Femur (tissue), 1 donor: ENCODE measurements at places on chromosomes 12 and 14.

GRCh38 chr12:114395755-114396152 lies 10.2 kb downstream of the TBX5 start:
- no peak for DNase-seq

DNA sequence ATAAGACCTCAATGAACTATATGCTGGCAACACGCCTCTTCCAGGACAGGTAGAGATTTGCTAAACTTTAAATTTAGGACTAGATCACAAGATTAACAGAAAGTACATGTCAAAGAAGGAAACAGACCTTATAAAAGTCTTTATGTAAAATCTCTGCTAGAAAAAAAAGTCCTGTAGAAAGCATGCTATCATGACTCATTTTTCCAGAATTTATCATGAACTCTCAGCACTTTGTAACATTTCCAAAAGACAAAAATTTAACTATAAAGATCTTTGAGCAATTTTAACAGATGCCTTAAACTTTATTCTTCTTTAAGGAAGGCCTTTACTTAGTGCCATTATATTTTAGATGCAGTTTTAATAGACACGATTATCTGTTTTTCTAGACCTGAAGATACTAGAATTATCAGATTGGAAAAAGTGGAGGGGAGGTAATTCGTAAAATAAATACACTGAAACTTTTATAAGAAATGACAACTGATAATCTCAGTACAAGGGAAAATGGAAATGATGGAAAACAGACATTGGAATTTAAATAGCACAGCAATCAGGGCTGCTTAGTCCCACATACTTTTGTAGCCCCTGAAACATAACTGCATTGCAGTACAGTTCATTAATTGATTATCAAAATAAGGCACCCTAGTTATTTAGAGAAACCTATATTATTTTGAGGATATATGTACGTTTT lies 92.0 kb downstream of the TTLL5 start:
- no peak for DNase-seq

DNA sequence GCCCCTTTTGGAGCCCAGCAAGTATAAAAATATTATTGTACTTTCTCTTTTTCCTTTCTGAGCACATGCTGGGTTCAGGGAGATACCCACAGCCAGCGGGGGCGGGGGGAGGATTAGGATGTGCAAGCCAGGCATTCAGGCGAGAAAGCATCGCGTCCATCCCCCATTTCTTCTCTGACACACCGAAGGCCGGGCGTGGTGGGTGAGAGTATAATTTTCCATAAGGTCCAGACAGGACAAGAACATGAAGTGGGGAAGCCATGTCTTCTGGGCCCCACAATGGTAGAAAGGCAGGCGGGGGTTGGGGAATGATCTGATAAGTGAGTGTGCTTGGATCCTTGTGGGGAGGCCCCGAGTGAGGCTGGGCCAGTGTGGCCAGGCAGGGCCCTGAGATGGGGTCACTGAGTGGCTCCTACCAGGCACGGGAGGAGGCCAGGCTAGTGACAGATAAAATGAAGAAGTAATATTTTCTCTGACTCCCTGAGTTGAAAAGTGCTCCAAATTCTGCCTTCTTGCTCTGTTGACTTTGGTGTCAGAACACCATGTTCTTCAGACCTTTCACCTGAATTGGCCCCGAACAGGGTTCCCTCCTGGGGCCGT lies 10.7 kb upstream of the LRTM2 start:
- no peak for DNase-seq

DNA sequence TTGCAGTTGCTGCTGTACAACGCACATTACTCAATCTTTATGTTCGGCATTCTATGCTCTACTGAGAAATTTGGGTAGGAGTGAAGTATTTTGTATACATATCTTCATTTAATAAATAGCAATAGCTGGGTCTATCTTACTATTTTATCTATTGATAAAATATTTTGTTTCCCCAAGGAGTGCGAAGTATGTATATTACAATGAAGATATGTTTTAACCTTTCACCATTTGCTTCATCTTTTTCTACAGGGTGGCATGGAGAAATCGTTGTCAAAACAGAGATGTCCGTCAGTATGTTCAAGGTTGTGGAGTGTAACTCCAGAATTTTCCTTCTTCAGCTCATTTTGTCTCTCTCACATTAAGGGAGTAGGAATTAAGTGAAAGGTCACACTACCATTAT lies 4.7 kb downstream of the LYZ start:
- DNase-seq: no peak

DNA sequence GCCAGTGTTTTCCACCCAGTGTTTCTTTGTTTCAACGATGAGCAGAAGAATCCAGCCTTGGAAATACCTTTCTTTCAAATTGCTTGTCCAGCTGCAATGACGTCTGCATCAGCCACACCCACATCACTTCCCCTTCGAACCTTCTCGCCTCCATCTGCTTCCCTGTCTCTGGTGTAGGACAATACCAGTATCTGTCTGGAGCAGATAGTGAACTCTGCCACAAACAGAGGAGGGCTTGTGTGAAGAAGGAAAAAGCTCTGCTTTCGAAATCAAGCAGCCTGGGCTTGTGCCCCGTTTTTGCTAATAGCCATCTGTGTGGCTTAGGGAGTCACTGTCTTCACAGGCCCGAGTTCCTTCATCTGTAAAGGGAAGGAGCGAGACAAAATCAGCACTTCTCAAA lies 415.4 kb downstream of the ZFP36L1 start:
- peak; percentile 76 for DNase-seq

DNA sequence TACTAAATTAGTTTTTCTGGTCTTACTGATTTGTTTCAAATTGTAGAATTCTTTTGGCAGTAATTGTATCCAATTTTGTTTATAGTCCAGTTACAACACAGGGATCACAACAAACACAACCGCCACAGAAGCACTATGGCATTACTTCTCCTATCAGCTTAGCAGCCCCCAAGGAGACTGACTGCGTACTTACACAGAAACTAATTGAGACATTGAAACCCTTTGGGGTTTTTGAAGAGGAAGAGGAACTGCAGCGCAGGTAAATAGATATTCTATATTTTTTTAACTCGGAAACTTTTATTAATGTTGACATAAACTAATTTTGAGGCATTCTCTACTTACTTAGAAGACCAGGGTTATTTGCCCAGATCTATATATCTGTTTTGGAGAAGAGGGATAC lies 17.8 kb downstream of the PAPOLA start:
- DNase-seq: no peak

DNA sequence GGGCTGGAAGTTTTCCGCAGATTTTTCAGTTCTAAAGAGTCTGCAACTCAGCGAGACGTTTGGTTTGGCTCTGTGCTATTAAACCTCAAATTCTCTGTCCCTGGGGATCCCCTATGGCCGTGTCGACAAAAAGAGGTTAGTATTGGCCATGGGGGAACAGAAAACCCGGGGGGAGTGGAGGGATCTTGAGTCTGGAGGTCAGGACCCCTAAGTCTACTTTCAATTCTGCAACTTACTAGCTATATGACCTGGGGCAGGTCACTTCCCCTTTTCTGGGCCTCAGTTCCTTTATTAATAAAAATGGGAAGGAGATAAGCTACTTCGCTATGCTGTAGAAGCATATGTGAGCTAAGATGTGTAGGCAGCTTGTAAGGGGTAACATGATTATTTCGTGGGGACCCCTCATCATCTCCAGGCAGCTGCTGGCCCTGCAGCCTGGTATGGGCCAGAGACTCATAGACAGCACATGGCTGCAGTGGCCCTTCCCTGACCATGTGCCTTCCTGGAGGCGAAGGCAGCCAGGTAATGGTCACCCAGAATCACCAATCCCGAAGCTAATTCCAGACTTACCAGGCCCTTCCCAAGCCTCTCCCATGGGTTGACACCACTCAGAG lies 8.6 kb downstream of the ASB2 start:
- DNase-seq: no peak

- no peak for DNase-seq
These were observed 57.2 kb downstream of the LRRC74A start for GRCh38 chr14:76883447-76883846.

GRCh38 chr14:44490966-44491365 lies 16.1 kb downstream of the FSCB start:
- DNase-seq: no peak

DNA sequence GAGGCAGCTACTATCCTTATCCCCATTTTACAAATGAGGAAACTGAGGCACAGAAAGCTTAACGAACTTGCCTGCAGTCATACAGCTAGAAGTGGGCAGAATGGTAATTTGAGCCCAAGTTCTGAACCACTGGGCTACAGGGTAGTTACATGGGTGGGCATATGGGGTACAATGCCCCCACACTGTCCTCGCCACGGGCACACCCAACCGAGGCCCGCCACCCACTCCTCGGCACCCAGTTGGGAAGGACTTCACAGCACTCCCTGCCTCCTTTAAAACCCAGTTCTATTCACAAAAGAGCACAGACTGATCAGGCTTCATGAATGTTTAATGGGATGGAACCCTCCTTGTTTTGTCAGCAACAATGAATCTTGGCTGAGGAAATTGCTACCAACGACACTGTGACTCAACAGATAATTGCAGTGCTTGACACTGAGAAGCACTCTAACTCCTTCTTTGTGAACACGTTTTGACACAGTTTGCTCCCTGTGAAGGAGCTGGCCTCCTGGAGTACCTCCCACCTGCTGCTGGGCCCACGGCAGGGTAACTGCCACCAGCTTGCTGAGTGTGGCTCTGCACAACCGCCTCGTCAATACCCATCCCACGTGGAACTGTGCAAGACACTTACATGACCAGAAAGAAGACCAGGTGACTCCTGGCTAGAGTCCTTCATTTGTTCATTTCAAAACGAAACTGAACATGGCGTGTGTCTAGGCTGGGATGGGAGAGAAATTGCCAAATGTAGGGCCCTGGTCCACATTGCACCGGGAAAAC lies 63.5 kb downstream of the CLMN start:
- peak; percentile 4 for DNase-seq

- no peak for DNase-seq
These were observed 17.1 kb upstream of the SP7 start for GRCh38 chr12:53353257-53353655.

- DNase-seq: no peak
These were observed 40.3 kb downstream of the CIT start for GRCh38 chr12:119836781-119837180.

DNA sequence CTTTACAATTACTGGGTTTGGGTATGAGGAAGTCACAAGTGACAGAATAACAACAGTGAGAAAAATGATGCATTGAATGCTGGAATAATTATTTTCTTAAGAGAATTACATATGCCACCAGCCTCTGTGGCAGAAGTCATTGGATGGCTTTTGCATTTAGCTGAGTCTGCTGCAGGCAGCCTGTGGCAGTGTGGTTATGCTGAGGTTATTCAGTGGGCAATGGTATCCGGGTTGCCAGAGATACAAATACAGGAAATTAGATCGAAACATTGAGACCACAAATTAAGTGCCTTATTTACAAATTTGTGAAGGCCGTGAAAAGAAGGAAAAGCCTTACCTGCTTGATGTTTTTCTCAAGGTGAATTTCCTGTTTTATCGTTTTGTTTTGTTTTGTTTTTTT lies 1050.0 kb downstream of the GALC start:
- no peak for DNase-seq

GRCh38 chr12:67237231-67237630 lies 31.9 kb upstream of the CAND1 start:
- no peak for DNase-seq

- no peak for DNase-seq
These were observed 28.0 kb upstream of the GXYLT1 start for GRCh38 chr12:42172441-42173210.

DNA sequence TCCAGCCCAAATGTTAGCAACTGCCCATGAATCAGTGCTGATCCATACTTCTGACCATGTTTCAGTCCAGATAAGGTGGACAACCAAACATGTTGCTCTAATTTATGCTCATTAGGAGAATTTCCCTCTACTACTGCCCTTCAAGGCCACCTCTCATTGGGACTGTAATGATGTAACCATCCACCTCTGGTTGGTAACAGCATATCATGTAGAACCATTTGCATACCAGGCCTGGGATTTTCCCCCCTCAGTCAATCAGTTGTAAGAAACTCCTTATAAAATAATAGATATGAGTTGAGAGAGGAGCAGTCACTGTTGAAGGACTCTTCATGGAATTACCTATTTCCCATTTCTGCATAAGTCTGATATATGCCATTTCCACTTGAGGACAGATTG lies 17.8 kb upstream of the YAF2 start:
- no peak for DNase-seq

GRCh38 chr14:61839507-61839906 lies 77.3 kb downstream of the SNAPC1 start:
- no peak for DNase-seq

- no peak for DNase-seq
These were observed 236.4 kb upstream of the CRY1 start for GRCh38 chr12:107329569-107330324.

DNA sequence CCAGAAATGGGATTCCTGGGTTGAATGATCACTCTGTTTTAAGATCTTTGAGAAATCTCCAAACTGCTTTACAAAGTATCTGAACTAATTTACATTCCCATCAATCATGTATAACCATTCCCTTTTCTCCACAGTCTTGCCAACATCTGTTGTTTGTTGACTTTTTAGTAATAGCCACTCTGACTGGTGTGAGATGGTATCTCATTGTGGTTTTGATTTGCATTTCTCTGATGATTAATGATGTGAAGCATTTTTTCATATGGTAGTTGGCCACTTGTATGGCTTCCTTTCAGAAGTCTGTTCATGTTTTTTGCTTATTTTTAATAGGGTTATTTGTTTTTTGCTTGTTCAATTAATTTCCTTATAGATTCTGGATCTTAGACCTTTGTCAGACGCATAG lies 211.8 kb upstream of the AVPR1A start:
- DNase-seq: no peak

DNA sequence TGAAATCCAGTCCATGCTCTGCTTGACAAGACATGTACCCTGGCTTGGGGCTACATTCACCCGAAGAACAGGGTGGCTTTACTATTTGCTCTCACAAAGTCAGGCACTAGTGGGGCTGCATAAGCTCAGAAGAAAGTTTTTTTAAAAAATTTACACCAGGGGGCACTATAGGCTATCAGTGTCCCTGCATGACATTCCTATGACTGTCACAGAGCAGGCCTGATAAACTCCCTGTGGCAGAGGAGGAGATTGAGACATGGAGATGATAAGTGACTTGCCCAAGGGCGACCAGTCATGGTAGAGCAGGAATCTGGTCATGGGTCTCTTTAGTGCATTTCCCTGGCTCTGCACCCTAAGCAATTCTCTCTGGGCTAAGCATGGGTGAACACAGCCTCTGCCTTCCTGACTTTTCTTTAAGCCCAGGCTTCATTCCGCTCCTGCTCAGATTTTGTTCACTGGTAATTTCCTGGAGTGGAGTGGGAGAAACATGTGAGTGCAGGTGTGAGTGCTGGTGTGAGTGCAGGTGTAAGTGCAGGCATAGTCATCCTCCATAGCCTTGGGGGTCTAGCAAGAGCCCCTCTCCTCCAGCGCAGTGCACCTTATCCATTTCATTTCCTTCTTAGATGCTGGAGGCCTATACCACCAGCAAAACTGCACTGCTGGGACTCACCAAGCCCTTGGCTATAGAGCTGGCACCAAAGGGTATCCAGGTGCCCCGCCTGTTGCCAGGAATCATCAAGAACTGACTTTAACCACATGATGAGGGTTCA lies 91.6 kb downstream of the DHRS2 start:
- no peak for DNase-seq

- no peak for DNase-seq
These were observed 28.4 kb upstream of the OR5AU1 start for GRCh38 chr14:21184254-21184653.
